Naive thymus-derived CD4-positive, alpha-beta T cell (primary cell): ENCODE measurements at places on chromosomes 2 and 18. TPM values are rescaled to one million over a fixed set of nuclear protein-coding genes. Genes with fewer than 3 reads are reported as not detected.

Gene NAT8
- not detected for polyA plus RNA-seq

Gene NT5DC4
- polyA plus RNA-seq, result not detected

Gene CFAP221
- not detected for polyA plus RNA-seq

Gene REG1B
- not detected for polyA plus RNA-seq

Gene SERPINB3
- not detected for polyA plus RNA-seq

Gene ASB18
- polyA plus RNA-seq, result not detected

Gene TRAPPC12
- 44.5 TPM for polyA plus RNA-seq

Gene UGT1A5
- polyA plus RNA-seq, result not detected

Gene CTDSP1
- polyA plus RNA-seq, result 22.5 TPM

Gene OXER1
- polyA plus RNA-seq, result 0.36 TPM

Gene IFIH1
- 18.4 TPM for polyA plus RNA-seq

Gene WNT10A
- 1.2 TPM for polyA plus RNA-seq

Gene ING5
- polyA plus RNA-seq, result 38.7 TPM

Gene SPATA3
- not detected for polyA plus RNA-seq

Gene ERICH2
- polyA plus RNA-seq, result not detected

Gene CDH20
- not detected for polyA plus RNA-seq

Gene DSG4
- polyA plus RNA-seq, result not detected

Gene BCL2
- 39.6 TPM for polyA plus RNA-seq

Gene CD28
- 67.5 TPM for polyA plus RNA-seq

Gene IL1B
- polyA plus RNA-seq, result not detected

Gene CCDC68
- polyA plus RNA-seq, result not detected

Gene MYOM1
- polyA plus RNA-seq, result 1.9 TPM
